Muscle of leg (tissue), 16 donors: ENCODE measurements at places on chromosomes 6 and 20. TPM values are rescaled to one million over a fixed set of nuclear protein-coding genes. Genes with fewer than 3 reads are reported as not detected.

The HLA-DRB5 gene
- polyA plus RNA-seq = 11.9 TPM

The HIVEP2 gene
- polyA plus RNA-seq = 16.5 TPM

The BCAS1 gene
- 5.4 TPM for polyA plus RNA-seq

DNA sequence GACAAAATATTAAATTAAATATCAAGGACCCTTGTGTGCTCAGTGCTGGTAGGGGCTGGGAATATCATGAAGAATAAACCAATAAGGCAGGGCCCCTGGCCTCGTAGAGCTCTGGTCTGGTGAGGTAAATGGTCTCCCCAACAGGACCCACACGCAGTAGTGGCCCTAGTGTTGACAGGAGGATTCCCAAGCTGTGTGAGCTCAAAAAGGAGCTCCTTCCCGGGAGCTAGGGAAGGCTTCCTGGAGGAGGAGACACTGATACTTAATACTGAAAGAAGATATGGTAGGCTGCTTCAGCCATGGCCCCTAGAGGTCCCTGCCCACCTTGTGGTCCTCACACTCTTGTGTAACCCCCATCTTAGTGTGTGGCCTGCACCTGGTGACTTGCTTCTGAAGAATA is 209.1 kb downstream of the NFATC2 start:
- DNase-seq = no peak

DNA sequence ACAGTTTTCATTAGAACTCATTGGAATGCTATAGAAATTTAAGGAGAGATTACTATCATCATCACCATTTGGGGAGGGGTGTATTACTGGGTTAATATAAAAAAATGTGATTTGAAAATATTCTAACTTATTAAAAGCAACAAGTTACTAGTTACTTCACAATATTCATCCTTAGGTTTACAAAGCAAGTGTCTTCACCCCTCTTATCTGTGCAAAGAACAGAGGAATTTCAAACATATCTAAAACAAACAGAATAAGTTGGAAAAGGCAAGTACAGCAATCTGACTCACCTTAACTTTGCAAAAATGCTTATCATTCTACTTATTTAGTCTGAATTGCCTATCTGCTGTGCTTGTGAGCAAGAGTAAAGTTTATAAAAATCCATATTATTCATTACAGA is 32.9 kb downstream of the DCBLD1 start:
- no peak for DNase-seq

GRCh38 chr6:25710287-25710686 is 44.3 kb upstream of the SLC17A4 start:
- DNase-seq = no peak

DNA sequence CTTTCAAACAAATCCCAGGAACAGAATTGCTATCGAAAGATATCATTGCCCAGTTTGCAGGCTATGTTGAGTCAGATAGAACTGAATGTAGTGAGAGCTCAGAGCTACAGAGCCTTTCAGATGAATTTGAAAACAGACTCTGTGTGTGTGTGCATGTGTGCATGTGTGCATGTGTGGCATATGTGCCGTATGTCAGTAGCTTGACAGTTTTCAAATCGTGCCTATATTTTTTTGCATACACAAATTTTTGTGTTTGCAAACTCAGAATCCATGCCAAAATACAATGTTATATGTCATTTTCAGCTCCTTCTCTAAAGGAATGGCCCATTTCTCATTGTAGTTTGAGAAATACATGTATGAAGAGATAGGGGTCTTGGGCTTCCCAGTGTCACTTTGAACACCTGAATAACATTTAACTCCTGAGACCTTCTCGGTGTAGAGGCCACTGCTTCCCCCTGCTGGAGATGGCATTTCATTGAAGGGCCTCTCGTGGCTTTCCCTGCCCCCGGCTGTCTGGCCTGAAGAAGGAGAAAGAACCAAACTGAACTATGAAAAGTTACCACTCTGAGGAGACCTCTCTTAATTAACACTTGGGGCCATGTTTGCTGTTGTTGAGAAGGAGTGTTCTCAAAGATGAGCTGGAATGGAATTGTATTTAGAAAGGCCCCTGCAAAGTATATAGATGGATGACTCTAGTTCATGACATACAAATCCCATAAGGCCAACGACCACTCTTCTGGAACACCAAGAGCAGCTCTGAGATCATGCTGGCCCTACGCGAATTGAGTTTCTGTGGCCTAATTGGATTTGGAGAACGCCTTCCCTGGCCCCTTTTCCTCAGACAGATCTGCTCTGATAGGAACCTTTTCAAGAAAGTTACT is 58.7 kb downstream of the VAPB start:
- peak; percentile 30 for DNase-seq

DNA sequence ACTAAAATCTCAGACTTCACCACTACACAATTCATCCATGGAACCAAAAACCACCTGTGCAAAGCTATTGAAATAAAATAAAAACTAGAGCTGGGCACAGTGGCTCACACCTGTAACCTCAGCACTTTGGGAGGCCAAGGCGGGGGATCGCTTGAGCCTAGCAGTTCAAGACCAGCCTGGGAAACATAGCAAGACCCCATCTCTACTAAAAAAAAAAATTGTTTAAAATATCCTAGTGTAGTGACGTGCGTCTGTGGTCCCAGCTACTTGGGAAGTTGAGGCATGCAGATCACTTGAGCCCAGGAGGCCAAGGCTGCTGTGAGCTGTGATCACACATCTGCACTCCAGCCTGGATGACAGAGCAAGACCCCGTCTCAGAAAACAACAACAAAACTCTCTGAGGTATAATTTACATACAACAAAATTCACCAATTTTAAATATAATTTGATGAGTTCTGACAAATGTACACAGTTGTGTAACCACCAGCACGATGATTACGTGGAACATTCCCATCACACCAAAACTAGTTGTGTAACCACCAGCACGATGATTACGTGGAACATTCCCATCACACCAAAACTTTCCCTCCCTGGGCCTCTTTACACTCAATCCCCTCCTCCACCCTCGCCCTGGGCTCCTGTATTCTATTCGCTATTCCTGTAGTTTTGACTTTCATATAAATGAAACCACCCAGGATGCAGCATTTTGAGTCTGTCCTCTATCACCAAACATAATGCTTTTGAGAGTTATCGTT is 107.5 kb downstream of the TAF4 start:
- no peak for DNase-seq

GRCh38 chr20:6115221-6115895 is 7.5 kb downstream of the FERMT1 start:
- no peak for DNase-seq

GRCh38 chr6:108163267-108163643 is 2.6 kb upstream of the NR2E1 start:
- DNase-seq = no peak

DNA sequence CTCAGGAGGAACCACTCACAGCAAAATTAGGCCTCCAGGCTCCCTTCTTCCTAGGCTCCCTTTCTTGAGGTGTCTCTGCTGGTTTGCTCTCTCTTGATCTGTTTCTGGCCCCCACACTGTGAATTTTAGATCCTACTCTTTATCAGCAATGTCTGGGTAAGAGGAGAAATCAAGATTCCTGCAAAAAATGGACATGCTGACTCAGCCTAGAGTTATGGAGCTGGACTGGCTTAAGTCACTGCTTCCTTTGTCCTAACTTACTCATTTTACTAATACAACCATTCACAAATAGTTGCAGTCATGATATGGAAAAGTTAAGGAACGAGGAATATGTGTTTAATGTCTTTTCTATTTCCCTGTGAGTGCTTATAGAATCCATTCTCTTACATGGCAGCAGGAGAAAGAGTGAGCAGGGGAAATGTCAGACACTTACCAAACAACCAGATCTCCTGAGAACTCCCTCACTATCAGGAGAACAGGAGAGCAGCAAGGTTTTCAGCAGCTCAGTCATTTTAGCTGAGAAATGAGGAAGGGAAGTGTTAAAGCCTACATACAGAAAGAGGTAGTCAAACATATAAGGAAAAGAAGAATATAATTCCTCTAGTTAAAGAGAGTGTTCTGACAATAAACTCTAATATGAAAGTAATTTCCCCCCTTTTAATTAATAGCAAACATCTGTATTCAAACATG is 160.8 kb downstream of the PDE7B start:
- no peak for DNase-seq

DNA sequence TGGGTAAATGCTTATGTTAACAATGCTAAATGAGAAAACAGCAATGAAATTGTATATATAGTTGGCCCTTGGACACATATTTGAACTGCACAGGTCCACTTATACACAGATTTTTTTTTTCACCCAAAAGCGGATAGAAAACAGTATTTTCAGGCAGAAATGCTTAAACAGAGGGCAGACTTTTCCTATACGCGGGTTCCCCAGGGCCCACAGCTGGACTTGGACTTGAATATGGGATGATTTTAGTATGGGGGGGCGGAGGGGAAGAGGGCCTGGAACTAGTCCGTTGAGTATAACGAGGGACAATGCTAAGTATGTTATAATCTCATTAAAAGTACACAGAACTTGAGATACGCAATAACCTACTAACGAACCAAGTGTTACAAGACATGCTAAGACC is 1.1 kb upstream of the PRSS35 start:
- DNase-seq = peak; percentile 70

DNA sequence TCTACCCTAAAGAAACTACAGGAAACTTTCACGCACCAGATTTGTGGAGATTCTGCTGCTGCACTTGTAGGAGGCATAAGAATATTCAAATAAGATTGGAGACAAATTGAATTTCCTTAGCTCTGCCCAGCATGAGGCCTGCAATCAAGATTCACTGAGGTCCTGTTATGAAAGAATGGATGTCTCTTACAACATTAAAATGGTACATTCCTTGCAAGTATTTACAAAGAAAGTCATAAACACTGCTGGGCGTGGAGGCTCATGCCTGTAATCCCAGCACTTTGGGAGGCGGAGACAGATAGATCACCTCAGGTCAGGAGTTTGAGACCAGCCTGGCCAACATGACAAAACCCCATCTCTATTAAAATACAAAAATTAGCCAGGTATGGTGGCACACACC is 74.0 kb upstream of the MAP3K4 start:
- DNase-seq = no peak
